Activated T-helper 1 cell treated with anti-CD3 and anti-CD28 coated beads, Interleukin-2, amount 50 U/mL, for 16 hours (primary cell): ENCODE measurements at places on chromosomes 1 and 21.

DNA sequence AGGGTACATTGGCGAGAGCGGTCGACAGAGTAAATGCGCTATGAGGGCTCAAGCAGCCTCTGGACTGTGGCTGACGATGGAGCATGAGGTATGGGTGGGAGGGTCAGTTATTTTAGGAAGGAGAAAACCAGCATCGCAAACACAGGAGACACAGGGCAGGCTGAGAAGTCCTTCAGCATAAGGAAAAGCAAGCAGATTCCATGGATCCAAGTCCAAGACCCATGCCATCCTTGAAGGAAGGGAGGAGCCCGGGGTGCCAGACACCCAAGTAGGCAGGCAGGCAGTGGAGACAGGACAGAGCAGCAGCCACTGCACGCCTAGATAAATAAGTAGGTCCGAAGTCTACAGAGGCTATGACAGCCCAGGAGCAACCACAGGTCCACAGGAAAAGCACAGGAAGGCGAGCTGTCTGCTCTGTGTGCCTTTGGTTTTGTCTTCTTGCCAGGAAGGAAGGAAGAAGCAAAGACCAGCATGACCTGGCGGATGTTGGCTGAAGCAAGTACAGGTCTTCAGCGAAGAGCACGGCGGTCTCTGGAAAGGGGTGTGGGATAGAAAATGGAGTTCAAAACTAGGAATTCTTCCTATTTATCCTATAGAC, 76.4 kb upstream of the SLC45A1 start:
- no peak for DNase-seq

- no peak for DNase-seq
Observed at GRCh38 chr1:169809370-169810095, 14.8 kb upstream of the METTL18 start.

DNA sequence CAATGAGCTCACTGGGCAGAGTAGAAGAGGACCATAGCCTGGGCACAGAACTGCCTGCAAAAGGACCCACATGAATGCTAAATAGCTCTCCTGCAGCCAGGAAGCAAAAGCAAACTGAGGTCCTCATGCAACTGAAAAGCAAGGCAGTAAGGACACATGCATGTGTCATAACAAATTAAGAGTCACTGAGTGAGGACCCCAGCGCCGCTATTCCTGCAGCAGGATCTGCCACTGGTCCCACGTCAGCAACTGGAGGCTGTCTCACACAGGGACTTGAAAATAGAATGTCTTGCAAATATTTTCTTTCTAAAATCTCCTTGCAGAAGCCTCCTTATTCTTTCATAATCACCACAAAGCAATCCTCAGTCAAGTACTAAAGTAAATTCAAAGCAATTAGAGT, 559.6 kb upstream of the DAB1 start:
- no peak for DNase-seq

GRCh38 chr1:39051956-39052355, 25.8 kb downstream of the NDUFS5 start:
- DNase-seq = no peak
